ENCODE measurements at places on chromosomes 13 and 19.

DNA sequence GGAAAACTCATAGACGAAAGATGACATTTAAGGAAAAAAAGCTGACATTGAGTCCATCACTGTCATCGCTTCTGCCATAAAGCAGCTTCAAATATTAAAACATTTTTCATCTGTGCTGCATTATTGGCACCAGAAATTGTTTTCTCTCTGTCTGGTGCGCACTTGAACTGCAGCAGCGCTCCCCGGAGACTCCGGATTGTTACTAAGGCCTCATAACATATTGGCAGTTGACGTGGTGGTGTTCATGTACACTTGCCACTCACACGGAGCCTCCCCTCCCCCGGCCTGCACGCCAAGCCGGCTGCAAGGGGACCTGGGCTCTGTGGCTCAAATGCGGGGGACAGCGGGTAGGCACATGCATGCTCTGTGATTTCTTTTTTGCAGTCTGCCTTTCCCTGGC is 203.2 kb downstream of the TSHZ3 start:
- no peak for DNase-seq

- no peak for DNase-seq
These were observed 9.5 kb downstream of the SNRNP70 start for GRCh38 chr19:49094505-49095482.

DNA sequence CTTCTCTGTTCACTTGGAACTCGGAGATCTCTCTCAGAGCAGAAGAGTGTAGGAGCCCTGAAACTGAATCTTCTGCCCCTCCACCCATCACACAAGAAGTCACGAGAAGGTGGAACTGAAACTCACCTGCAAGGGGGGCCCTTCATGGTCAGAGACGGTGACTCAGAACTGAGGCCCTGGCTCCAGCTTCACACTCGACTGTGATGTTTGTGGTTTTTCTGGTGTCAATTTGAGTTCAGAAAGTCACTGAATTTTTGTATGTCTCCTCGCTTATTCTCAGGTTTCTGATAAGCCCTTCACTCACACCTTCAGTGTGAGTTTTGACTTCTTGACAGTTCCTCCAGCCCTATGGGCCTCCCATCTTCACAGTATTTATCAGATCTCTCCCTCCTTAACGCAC is 23.1 kb downstream of the SIGLEC5 start:
- no peak for DNase-seq

- DNase-seq: no peak
These were observed 19.9 kb downstream of the IFNL3 start for GRCh38 chr19:39224910-39225309.

GRCh38 chr19:10390652-10391286 is 10.4 kb upstream of the TYK2 start:
- peak; percentile 81 for DNase-seq

DNA sequence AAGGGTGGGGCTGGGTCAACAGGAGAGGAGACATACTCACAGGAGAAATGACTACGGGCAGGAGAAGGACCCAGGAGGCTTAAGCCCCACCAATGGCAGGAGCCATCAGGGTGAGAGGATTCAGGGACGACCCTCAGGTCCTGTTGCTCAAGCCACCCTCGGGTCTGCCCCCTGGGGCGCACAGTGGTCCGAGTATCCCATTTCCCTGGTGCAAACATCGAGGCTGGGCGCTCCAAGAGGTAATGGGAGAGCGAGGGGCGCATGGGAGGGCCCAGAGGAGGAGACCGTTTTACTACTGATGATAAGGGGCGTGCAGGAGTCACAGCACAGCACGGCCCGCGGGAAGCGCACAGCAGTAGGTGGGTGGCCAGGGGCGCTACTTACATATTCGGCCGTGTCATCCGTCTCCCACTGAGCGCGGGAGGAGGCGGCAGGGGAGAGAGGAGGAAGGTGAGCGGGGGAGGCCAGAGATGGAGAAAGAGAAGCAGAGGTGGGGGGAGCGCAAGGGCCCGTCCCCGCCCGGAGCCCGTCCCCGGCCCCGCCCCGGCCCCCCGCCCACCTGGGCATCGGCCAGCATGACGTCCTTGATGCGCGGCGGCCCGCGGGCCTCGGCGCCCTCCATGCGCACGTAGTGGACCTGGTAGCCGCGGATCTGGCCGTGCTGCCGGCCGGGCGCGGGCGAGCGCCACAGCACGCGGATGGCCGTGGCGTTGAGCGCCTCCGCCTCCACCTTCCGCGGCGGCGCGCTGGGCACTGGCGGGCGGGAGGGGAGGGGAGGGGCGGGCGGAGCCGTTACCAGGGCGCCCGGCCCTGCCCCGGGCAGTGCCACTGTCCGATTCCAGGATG is 111.5 kb downstream of the PTPRS start:
- no peak for DNase-seq
